ENCODE measurements at places on chromosomes 16 and 17.

DNA sequence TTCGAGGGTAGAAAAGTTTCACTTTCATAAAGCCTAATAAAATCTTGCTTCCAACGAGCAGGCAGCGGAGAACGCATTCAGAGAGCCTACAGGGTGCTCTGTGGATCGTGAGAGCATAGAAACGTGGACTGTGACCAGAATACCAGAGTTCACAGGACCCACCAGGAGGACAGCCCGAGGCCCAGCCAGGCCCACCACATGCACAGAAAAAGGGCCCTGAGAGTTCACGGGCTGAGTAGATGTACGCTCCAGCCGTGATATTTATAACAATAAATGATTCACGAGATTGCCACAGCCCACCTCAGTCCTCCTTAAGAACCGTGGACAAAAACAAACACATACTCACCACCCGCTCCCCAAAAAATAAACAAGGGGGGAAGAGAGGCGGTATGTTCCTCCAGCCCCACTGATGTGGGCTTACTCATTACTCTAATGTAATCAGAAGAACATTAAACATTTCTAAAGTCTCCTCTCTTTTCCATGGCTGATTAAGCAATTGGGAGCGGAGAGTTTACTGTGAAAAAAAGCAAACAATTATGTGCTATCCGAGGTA, 207.2 kb downstream of the C16orf78 start:
- DNase-seq: no peak

- DNase-seq: no peak
Observed at GRCh38 chr16:67399749-67400704, 6.7 kb upstream of the TPPP3 start.

DNA sequence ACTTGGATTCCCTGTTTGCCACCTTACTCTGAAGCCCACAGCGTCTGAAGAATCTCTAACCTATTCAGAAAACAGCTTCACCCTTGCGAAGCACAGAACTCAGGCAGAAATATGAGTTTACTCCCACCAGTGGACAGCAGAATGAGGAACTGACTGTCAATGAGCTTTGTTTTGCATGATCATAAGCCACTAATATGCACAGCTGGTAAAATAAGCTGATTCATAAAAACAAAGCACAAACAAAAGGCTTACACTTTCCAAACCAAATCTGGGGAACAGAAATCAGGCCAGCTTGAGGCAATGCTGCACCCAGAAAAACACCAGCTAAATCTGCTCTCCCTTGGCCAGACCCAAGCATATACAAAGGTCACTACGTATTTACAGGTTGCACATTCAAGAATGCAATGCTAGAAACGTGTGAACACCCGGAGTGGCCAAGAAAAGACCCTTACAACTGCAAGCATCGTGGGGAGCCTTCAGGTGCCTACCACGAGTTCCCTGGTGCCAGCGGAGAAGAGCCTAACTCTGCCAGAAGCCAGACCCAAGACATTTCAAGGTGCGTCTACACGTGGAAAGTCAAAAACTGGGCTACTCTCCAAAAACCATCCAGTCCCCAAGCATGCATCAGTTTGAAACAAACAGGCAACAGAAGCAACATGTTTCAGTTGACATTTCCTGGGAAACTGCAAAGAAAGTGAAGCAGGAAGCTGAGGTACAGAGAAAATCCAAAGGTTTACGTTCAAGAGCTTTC, 207.1 kb downstream of the ZFHX3 start:
- DNase-seq: no peak

GRCh38 chr16:3645108-3645503, 9.4 kb upstream of the DNASE1 start:
- no peak for DNase-seq

GRCh38 chr16:89693931-89694783, 7.3 kb downstream of the SPATA2L start:
- no peak for DNase-seq

DNA sequence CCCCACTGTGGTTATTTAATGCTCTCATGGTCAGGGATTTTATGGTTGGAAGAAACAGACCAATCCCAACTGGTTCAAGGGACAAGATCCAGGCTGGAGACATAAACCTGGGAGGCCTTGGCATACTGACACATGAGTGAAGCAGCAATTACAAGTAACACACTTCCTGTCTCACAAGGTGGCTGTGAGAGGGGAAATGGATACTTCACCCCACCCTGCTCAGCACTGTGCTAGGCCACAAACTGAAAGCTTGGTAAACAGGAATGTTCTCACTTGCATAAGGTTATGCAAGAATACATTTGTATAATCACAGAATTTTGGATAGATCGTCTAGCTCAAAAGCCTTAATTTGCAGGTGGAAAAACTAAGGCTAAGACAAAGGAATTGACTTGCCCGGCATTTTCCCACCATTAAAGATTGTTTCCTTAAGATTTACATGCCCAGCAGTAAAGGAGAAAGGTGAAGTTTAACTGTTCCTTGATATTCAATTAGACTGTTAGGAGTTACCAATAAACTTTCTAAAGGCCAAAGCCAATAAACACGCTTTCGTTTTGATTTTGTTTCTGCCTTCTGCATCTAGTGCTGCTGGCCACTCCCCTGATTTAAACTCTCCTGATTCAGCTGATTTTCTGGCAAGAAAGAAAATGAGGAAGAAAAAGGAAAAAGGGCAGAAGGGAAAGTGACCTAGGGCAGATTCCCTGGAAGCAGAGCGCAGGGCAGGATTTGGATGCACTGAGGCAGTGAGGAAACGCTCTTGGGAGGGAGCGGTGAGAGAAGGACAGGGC, 215.6 kb upstream of the CDH5 start:
- no peak for DNase-seq

DNA sequence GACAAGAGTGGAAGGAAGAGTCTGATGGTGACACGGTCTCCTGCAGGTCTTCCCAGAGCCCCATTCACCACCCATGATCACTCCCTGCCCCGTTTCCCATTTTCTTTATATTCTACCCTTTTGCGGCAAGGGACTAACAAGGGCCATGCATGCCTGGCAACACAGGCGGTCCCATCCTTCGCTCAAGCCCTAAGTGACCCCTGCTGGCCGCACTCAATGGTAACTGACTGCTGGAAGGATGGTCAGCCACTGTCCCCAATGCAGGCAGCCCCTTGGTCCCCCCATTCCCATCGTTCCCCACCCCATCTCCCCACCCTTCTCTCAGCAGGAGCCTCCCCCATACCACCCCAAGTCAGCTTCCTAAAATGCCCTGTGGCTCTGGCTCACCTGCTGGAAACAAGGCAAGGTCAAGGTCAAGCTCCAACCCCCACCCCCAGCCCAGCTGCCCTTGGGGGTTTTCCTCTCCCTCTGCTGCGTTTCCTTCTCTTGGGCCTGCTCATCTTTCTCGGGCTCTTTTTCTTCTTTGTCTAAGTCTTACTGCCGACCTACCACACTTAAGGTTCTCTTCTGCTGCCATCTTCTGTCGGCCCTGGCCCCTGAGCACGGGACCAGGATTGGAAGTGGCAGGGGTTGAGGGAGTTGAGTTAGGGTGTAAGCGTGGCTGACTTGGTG, 116.0 kb downstream of the RPTOR start:
- DNase-seq: no peak

- no peak for DNase-seq
Observed at GRCh38 chr16:48194828-48195556, 39.2 kb upstream of the ABCC12 start.

- DNase-seq: no peak
Observed at GRCh38 chr16:89596957-89597649, 16.3 kb upstream of the DPEP1 start.

DNA sequence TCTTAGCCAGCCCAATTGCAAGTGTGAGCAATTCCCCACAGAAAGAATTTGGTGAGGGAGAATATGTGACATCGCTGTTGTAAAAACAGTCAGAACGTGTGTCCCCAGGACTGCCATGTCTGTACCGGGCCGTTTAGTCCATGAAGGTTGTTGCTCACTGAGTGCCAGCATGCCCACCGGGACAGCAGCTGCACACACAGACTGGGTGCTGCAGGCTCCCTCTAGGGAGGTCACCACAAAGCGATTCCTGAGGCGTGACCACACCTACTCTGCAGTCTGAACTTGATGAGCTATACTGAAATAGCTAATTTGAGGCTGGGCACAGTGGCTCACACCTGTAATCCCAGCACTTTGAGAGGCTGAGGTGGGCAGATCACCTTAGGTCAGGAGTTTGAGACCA, 44.1 kb upstream of the ADORA2B start:
- no peak for DNase-seq

DNA sequence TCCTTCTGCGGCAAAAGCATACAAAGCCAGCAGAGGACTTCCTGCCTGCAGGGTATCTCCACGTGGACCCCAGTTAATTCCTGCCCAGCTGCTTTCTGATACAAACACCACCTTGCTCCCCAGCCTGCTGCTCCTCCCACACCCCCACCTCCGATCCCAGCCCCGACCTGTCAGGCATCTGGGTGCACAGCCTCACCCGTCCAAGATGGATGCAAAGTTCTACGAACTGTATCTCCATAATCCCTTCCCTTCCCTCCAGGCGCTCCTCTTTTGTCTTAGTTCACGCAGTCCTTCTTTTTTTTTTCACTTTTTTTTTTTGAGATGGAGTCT, 15.6 kb upstream of the FOXJ1 start:
- no peak for DNase-seq

GRCh38 chr17:56937687-56938086, 23.2 kb downstream of the COIL start:
- no peak for DNase-seq

GRCh38 chr17:60766778-60767190, 89.1 kb downstream of the BCAS3 start:
- DNase-seq: no peak

- DNase-seq: no peak
Observed at GRCh38 chr17:19592316-19592715, 56.2 kb upstream of the ALDH3A2 start.

- no peak for DNase-seq
Observed at GRCh38 chr16:89031715-89032659, 55.0 kb upstream of the CBFA2T3 start.

DNA sequence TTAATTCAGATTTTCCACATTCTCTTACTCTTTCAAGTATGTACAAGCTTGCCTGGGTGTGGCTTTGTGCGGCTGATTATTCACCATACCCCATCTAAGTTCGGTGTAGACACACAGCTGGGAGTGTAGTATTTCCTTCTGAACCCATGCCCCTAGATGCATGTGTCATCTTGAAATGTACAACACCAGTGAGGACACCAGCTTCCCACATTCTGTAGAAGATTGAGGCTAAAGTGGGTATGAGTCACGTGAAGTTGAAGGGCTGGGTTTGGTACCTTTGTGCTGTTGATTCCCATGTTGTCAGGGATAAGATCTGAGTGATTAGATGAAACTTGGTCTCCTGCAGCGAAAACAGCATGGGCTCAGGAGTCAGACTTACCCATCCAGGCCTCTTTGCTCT, 14.6 kb upstream of the DHX8 start:
- DNase-seq: no peak

DNA sequence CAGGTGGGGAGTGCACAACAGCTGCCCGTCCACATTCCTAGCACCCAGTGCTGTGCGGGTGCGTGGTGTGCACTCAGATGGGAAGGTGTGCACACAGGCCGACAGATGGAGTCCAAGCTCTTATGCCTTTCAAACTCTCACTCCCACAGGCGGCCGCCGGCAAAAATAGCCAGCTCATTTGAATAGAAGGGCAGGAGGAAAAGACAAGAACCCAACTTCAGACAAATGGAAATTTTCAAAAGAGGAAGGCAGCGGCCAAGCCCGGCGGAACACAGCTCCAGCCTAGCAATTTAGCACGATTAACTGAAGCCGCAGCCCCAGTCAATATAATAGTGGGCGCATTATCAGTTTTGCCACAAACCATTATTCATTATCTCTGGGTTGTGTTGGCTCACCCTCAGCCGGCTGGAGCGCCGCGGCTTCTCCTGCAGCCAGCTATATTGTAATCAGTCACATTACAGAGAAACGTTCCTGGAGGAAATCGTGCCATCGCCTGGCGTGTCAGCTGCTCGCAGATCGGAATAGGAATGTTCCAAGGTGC, 103.9 kb upstream of the SEC14L1 start:
- no peak for DNase-seq

DNA sequence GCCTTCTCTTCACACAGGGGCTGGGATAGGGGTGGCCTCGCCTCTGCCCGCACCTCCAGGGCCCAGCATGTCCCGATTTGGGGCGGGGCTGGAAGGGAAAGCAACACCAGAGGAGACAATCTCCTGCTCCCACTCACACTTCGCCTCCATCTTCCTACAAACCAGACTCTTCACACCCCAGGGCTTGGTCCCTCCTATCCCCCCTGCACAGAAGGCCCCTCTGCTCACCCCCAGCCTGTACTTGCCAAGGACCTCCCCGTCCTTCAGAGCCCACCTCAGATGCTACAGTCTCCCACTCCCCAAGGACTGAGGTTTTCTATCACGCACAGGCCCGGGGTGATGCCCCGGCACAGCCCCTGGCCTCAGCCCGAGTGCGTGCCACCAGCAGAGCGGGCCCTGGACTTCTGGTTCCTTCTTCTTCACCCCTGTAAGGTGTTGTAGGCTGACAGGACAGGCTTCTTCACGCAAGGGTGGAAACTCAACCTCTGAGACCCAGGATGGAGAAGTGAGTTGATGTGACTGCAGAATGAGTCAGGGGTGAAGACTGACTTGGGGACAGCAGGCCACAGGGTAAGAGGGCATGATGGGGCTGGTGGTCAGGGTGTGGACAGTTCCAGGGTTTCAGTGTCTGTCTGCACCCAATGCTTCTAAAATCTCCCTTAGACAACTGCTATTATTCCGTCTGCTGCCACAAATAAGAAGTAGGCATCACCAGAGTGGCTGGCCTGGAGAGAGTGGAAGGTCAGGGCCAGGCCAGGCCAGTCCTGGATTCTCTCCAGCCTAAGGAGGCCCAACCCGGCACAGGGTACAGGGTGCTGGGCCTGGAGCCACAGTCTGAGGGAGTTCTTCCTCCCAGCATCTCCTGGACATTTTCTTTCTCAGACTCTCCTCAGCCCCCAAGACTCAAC, 2.5 kb downstream of the ITGAE start:
- DNase-seq: no peak

- DNase-seq: no peak
Observed at GRCh38 chr17:48589060-48589830, 796 bp downstream of the HOXB3 start.

DNA sequence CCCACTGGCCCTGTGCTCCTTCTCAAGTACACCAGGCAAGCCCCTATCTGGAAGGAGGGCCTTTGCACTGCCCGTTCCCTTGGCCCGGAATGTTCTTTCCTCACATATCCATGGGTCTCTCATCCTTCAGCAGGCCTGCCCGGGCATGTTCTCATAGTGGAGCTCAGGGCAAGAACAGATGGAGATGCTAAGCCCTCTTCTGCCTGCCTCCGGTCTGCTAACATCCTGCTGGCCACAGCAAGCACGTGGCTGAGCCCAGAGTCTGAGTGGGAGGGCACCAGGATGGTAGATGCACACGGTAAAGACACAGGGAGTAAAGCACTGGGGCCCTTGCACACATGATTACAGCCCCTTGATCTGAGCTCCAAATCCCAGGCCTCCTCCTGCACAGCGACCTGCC, 19.8 kb upstream of the ANKRD40CL start:
- no peak for DNase-seq

- DNase-seq: no peak
Observed at GRCh38 chr17:54945671-54946070, 22.8 kb downstream of the COX11 start.

Data from activated CD4-positive, alpha-beta T cell treated with anti-CD3 and anti-CD28 coated beads, Interleukin-2, amount 50 U/mL, for 24 hours (primary cell).